ENCODE measurements at places on chromosomes 3 and 15. TPM values are rescaled to one million over a fixed set of nuclear protein-coding genes. Genes with fewer than 3 reads are reported as not detected.
A peak's percentile ranks its signal among the peaks of the same experiment; 100 is the strongest.

Gene CLRN1
- total RNA-seq: not detected

- DNase-seq: no peak
Observed at GRCh38 chr15:66808181-66808824, 106.3 kb downstream of the SMAD6 start.

GRCh38 chr3:140719841-140720614 lies 42.2 kb downstream of the TRIM42 start:
- no peak for DNase-seq

GRCh38 chr15:49946681-49947080 lies 172.4 kb downstream of the ATP8B4 start:
- no peak for DNase-seq

Gene ITPKA
- 1.4 TPM for total RNA-seq

Gene PYGO1
- 20.7 TPM for total RNA-seq

GRCh38 chr15:45402955-45403877 lies 24.9 kb upstream of the GATM start:
- DNase-seq: peak; percentile 66

DNA sequence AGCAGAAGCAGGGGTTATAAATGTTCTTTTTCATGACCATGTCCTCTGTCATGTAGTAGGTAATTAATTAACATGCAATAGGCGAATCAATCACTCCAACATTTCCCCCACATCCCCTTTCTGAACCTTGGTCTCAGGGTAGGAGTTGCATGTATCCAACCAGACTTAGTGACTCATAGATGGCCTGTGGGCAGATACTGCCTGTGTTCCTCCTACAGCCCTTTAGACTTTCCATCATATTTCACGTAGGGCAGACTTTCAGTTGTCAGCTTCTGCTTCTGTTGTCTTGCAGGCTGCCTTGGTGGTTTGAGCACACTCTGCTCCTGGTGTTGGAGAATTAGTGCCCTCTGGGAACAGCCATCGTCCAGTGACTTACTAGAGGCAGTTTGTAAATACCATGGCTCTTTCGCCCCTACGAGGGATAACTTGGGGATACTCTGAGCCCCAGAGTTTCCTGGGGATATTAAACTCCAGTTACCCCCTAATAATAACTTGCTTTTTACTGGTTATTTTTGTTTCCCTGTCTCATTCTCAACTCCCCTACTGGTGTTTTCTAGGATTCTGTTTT lies 244.4 kb downstream of the EDEM1 start:
- DNase-seq: no peak

Gene ZIC4
- total RNA-seq: not detected

Gene FBXW12
- total RNA-seq: not detected

Gene MASP1
- total RNA-seq: 192 TPM

GRCh38 chr3:127030508-127031412 lies 47.8 kb downstream of the PLXNA1 start:
- no peak for DNase-seq

Gene DNAJA4
- 17.8 TPM for total RNA-seq

- DNase-seq: no peak
Observed at GRCh38 chr15:73931441-73931840, 5.2 kb downstream of the LOXL1 start.

DNA sequence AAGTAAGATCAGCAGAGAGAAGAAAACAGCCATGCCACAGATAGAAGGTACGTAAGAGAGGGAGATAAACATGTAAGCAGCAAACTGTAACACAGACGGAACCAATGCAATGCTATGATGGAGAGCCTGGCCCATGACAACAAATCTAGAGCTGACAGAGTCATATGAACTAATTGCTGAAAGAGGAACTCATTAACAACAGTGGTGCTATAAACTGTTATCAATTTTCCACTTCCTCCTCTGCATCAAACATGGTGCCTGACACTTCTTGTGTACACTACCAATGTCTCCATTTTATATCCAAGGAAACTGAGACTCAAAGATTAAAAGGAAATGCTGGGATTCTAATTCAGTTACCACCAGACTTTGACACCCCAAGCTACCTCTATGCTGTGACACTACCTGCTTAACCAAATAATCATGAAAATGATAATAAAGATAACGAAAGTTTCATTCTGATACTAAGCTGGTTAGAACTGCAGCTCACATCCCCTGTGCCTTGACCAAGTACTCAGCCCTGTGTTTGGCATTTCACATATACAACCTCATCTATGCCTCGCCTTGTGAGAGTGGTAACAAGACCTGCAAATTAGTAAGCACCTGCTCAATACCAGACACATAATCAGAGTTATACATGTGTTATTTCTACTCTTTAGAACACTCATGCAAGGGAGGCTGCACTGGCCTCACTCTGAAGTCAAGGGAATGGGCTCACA lies 79.3 kb downstream of the ANO10 start:
- DNase-seq: no peak

Gene APH1B
- 10.7 TPM for total RNA-seq

- DNase-seq: no peak
Observed at GRCh38 chr15:98684436-98684835, 36.1 kb downstream of the IGF1R start.

GRCh38 chr3:126191246-126191645 lies 10.9 kb upstream of the ALDH1L1 start:
- DNase-seq: no peak

Gene DMXL2
- total RNA-seq: 38.7 TPM

- no peak for DNase-seq
Observed at GRCh38 chr15:34896183-34896582, 73.4 kb downstream of the AQR start.

DNA sequence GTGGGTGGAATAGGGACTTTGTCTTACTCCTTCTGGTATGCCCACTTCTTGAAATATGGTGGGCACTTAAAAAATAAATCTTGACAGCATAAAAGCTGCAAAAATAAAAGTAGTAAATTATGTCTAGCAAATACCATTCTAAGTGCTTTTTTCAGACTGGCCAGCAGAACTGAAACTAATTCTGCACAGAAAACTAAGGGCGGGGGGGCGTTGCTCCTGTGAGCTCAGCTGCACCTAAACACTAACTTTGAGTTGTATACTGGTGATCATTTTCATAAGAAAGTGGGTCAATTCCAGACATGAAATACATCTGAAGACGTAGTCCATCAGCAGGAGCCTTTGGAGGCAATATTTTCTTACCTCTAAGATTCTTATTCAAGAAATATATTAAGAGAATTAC lies 114.8 kb downstream of the WDR76 start:
- no peak for DNase-seq

Gene KCNH8
- 0.54 TPM for total RNA-seq

GRCh38 chr3:128623762-128624176 lies 26.8 kb downstream of the RPN1 start:
- peak; percentile 70 for DNase-seq

GRCh38 chr3:21421096-21421495 lies 329.9 kb downstream of the ZNF385D start:
- no peak for DNase-seq

- DNase-seq: no peak
Observed at GRCh38 chr15:80058044-80058443, 1.4 kb upstream of the ZFAND6 start.

DNA sequence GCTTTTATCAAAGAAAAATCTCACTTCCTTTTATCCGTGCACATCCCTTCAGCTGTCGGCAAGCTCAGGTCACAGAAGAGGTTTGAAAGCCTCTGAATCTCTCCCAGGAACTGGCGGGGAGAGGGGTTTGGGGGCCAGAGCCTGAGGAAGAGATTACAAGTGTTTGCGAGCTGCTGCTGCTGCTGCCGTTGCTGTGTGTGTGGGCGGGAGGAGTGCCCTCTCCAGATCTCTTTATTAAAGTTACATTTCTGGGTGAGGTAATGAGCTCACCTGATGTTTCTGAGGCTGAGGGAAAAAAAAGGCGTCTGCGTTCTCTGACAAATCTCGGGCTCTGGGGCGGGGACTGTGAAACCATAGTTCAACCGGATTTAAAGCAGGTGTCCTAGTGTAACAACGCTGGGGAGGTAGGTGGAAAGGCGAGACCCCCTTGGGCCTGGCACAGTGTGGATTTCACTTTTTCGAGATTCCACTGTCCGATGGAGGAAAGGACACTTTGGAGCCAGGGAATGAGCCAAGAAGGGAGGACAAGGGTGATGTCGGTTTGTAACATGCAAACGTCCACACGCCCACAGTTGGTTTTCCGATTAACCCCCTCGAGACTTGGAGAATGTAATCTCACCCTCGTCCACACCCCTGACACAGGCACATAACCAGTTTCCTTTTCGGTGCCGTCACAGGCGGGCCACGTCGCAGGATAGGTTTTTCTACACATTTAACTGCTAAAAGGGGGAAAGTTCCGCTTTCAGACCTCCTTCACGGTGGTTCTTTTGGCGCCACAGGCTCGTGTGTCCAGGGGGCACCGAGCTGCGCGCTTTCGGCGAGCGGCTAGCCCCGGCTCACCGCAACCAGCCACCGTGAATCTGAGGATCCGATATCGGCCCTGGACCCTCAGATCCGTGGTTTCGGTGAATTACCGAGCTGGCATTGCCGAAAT lies 2.1 kb downstream of the ALCAM start:
- DNase-seq: peak; percentile 66

- no peak for DNase-seq
Observed at GRCh38 chr15:48090666-48091065, 30.1 kb upstream of the SLC24A5 start.

Gene SPATA12
- total RNA-seq: not detected

Data from sigmoid colon (tissue), 7 donors.